RWPE1 (cell line): ENCODE measurements at places on chromosomes 1 and 21.

DNA sequence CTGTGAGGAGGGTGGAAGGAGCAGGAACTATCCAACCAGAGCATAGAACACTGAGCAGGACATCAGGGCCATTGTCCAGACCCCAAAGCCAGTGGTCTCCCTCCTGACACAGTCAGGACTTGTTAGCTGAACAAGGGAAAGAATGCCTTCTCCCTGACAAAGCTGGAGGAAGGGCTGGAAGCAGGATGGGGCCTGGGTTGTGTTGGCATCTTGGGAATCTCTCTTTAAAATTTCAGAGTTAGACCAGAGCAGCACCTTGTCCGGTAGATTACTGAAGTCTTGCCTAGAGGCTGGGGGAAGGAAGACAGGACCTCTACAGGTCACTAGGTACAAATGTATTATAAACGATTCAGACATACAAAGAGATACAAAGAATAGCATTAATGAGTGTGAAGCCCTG lies 35.0 kb upstream of the ATP2B4 start:
- no peak for DNase-seq

DNA sequence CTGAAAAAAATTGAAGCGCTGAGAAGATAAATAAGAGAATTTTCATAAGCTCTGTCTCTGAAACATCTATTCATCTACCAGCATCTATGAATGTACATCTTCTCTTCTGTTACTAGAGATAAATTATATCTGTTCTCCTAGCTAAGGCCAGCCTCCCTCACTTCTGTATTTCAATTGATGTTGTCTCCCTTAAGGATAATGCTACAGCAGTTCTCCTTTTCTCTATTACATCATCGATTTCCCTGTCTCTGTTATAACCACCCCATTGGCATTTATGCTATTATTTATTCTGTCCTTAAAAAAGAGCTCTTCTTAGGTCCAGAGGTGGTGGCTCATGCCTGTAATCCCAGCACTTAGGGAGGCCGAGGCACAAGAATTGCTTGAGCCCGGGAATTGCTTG lies 42.9 kb upstream of the TMCO2 start:
- DNase-seq, result no peak

- DNase-seq, result no peak
Observed at GRCh38 chr1:248189026-248189425, 8.0 kb upstream of the OR2M3 start.

DNA sequence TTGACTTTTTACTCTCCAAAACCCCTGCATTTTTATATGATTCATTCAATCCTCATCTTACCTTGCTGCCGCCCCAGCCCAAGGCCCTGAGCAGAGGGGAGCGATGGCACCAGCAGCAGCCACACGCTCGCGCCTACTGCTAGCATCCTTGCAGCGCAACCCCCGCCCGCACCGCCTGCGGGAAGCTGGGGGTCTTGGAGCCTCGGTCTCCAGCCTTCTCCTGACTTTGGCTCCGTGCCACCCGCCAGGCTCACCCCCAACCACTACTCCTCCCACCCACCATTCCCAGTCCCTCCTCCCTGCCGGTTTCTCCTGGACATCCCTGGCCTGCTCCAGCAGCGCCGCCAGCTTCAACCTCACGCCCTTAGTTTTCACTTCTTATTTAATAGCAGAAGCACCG lies 76.6 kb downstream of the RPE65 start:
- DNase-seq, result no peak

- no peak for DNase-seq
Observed at GRCh38 chr1:105838071-105838470, 1218.4 kb upstream of the PRMT6 start.

DNA sequence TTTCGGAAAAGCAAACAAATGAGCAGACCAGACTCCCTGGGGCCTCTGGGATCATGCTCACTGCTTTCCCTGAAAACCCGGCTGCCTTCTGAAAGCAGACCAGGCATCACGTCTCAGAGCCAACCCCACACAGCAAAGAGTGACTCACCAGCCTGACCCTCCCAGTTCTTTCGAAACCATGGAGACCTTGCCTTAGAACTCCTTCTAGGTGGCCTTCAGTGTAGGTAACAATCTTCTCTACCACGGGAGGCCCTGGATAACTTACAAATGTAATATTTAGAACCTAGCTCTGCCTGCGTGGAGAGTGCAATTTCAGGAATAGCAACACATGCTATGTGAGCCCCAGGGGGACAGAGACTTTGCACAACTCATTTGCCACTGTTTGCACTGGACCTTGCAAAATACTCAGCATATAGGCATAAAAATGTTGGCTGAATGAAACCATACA lies 105.2 kb downstream of the SUSD4 start:
- peak; percentile 73 for DNase-seq

- peak; percentile 20 for DNase-seq
Observed at GRCh38 chr1:235953801-235954200, 87.1 kb upstream of the LYST start.

GRCh38 chr1:90504509-90504908 lies 212.6 kb downstream of the BARHL2 start:
- DNase-seq, result no peak

DNA sequence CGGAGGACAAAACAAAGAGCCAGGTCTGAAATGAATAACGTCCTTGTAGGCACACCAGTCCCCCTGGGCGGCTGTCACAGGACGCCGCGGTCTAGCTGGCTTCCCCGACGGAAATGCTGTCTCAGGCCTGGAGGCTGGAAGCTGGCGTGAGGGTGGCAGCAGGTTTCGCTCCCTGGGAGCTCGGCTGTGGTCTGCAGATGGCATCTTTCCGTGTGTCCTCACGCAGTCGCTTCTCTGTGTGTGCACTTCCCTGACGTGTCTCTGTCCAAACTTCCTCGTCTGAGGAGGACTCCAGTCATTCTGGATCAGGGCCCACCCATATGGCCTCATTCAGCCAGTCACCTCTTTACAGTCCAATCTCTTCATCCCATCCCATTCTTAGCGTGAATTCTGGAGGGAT lies 14.2 kb downstream of the TNFRSF14 start:
- DNase-seq, result no peak

- peak; percentile 32 for DNase-seq
Observed at GRCh38 chr1:229848752-229849677, 218.0 kb upstream of the GALNT2 start.

GRCh38 chr21:42396799-42397745 lies 1.2 kb upstream of the TMPRSS3 start:
- DNase-seq, result no peak

- DNase-seq, result no peak
Observed at GRCh38 chr21:17542371-17543011, 29.6 kb downstream of the CXADR start.

GRCh38 chr1:115839679-115840237 lies 1.2 kb downstream of the NHLH2 start:
- DNase-seq, result no peak

GRCh38 chr1:161082483-161082882 lies 6.9 kb downstream of the NECTIN4 start:
- no peak for DNase-seq

DNA sequence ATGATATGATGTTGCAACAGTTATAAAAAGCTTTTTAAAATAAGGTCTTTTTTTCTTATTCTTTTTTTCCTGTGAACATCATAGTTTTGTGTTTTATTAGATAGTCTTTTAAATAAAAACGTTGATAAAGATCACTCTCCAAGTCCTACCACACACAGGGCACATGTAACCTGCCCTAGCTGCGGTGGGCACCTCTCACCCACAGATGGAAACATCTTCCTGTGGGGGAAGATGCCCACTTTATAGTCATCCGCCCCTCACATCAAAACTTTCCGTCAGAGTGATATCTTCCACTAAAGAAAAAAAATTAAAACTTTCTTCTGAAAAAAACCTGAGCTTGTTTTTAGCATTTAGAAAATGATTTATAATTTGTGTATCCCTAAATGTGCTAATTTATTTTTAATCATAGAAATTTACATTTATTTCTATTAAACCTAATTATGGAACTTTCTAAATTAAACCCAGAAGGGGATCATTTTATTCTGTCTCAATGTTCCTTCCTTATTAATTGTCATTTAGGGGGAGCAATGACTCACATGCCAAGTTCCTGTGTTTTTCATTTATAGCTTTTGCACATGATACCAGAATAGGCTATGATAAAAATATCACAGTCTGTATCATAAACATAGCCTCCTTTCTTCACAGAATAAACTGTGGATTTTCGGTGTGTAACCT lies 24.7 kb downstream of the TNFRSF9 start:
- no peak for DNase-seq

DNA sequence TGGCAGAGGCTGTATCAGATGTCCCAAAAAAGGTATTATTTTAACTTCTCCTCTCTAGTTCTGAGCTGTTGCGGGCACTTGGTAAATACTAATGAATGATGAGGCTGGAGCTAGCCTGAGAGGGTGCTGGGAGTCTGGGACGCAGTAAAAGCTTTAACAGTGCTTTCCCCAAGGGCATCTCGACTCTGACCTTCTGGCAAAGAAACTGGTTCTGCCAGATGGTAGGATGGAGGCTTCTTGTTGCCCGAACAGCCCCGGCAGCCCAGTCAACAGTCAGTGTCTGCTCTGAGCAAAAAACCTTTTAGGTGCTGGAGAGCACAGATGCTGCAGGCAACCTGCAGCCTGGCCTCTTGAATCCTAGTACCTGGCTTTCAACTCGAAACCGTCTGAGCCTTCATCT lies 2.5 kb upstream of the PNRC2 start:
- peak; percentile 42 for DNase-seq

- no peak for DNase-seq
Observed at GRCh38 chr1:227167276-227168101, 150.8 kb downstream of the CDC42BPA start.

DNA sequence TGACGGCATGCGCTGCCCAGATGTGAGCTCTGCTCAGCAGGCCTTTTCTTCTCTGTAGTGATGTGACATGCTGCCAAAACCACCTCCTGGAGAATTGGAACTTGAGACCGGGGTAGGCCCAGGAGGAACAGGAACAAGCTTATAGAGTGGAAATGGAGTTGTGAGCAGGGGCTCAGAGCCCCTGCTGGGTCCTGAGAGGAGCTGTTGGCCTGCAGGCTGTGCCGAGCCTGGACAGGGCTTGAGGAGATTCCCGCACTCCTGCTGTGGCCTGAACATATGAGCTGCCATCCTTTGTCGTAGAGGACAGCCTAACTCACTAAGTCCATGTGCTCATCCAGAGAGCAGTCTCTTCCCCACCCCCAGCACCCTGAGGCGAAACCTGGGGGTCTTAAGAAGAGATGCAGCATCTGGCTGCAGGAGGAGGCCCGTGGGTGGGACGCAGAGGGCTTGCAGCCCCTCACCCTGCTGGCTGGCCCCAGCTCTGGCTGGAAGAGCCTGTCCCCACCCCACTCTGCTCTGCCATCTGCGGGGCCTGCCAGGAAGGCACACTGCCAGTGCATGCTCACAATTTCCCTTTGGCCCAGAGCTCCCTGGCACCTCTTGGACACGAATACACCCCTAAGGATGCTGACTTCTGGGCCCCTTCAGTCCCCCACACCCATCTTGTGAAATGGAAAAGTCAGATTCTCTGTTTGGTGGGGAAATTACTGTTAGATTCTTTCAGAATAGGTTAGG lies 42.5 kb downstream of the PTPRF start:
- DNase-seq, result no peak

DNA sequence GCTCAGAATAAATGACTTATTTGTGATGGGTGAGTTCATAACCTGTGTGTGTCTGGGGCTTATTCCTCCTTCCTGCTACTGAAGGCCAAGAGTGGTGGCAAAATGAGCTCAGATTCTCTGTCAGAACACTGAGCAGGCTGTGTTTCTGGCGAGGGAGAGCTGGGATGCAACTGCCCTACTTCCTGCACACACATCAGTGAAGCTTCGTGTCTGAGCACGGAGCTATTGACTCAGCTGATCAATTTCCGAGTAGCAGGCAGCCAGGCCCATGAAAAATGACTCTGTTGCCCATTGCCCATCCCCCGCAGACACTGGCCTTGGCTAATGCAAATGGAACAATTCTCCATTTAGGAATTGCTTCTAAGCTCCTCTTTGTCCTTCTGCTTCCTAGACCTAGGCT lies 27.7 kb downstream of the TNR start:
- DNase-seq, result no peak

DNA sequence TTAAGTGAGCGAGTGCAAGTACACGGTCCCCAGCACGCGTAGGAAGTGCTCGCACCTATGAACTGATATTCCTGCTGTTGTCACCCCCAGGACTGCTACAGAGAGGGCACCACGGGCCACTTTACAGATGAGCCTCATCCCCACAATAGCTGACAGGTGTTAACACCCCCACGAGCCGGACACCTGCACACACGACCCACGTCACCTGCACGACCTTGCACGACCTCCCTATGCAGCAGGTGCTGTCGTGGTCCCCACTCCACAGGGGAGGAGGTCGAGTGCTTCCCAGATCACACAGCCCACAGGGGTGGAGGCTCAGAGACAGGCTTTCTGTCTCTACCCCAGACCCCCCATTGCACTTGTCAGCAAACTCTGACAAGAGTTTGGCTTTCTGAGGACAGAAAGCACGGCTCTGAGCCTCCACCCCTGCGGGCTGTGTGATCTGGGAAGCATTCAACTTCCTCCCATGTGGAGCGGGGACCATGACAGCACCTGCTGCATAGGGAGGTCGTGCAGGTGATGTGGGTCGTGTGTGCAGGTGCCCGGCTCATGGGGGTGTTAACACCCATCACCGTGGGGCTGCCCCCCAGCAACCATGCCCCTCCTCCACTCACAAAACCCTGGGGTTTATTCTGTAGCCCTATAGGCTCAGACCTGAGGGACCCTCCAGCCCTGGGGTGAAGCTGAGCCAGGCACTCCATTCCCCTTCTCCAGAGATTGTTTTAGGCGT lies 80.8 kb downstream of the MATN1 start:
- no peak for DNase-seq

DNA sequence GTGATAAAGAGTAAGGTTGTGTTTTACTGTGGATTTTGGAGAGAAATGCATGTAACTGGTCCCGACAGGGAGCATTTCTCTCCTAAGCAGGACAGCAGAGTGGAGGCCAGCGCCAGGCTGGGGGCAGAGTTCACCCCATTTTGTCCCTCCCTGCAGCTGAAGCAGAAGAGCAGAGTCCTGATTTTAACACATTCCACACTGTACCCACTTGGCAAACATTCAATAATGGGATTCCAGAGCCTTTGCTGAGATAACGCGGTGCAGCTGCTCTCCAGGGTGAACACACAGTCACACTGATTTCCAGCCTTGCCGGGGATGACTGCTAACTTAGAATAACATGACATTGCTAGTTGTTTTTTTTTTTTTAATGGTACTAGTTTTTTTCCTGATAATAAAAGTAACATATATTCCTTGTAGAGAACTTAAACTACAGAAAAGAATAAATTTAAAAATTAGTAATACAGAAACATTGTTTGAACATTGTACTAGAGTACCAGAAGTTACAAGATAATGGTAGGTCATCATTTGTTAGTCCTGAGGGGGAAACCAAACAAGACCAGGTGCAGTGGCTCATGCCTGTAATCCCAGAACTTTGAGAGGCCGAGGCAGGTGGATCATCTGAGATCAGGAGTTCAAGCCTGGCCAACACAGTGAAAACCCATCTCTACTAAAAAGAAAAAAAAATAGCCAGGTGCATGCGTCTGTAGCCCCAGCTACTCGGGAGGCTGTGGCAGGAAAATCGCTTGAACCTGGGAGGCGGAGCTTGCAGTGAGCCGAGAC lies 77.2 kb downstream of the SCCPDH start:
- DNase-seq, result no peak

- no peak for DNase-seq
Observed at GRCh38 chr1:170470121-170470520, 61.8 kb upstream of the GORAB start.

- DNase-seq, result no peak
Observed at GRCh38 chr1:2469103-2469940, 6.8 kb upstream of the PLCH2 start.
